ENCODE measurements at places on chromosomes 13 and 19. TPM values are rescaled to one million over a fixed set of nuclear protein-coding genes. Genes with fewer than 3 reads are reported as not detected.

TRIM28 gene
- 195 TPM for total RNA-seq

C13orf42 gene
- not detected for total RNA-seq

TDRD3 gene
- total RNA-seq: 36.6 TPM

ZNF709 gene
- total RNA-seq: 1.7 TPM

SMAD9 gene
- 1.3 TPM for total RNA-seq

ZNF296 gene
- 0.36 TPM for total RNA-seq

NKPD1 gene
- 0.08 TPM for total RNA-seq

TNNT1 gene
- total RNA-seq: 9,723 TPM

ZNF419 gene
- total RNA-seq: 7.5 TPM

ZBTB45 gene
- 13.0 TPM for total RNA-seq

SPART gene
- total RNA-seq: 51.3 TPM

KLK15 gene
- total RNA-seq: not detected

CTU1 gene
- 9.1 TPM for total RNA-seq

ZNF790 gene
- 5.1 TPM for total RNA-seq

DPY19L3 gene
- 4.8 TPM for total RNA-seq

RNF113B gene
- not detected for total RNA-seq

NLRP9 gene
- not detected for total RNA-seq

CNFN gene
- total RNA-seq: not detected
